Hematopoietic multipotent progenitor cell treated with erythropoietin and hydrocortisone succinate and interleukin-3 and kit ligand, for 15 days (in vitro differentiated cells): ENCODE measurements at places on chromosomes 3 and 15.

DNA sequence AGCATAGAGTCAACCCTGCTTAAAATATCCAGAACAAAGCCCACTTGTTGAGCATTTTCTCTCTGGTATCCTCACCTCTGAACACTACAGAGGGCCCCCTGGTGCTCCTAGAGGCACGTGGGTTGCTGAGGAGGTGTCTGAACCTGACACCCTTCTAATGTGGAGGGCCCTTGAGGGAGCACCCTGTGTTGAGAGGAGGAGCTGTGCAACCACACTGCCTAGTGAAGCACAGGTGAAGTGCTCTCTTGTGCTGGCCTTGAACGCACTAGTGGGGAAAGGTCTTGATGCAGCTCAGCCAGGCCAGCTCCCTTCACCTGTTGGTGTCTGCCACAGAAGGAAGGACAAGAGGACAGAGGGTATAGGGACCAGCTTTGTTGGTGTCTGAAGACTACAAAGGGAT is 51.9 kb downstream of the CCK start:
- DNase-seq: no peak

DNA sequence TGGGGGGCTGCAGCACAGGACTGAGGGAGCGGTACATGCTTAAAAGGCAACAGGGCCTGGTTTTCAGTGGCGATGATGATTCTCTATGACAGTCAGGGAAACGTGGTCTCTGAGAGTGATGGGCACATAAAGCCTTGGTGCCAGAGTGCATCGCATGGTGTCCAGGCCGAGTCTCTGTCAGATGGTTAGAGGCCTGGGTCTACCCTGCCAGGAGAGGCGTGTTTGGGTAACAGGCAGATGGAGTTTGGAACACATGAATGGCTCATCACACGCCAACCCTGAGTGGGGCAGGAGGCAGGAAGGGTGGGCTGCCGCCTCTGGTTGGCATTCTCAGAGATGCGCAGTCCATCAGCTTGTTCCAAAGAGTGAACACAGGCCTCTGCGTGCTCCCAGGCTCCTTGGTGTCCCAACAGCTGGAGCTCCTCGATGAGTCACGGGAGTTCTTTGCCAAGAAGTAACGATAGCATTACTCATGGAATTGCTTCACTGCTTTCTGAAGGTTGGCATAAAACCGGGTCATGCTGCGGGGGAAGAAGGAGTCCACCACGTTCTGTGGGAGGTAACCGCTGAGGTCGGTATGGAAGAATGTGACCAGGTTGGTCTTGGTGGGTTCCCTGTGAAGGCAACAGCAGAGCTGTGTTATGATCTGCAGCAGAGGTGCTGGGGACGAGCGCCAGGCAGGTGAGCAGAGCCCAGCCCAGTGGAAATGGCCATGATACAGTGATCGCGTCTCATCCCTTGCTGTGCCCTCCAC is 11.0 kb downstream of the STARD5 start:
- no peak for DNase-seq

DNA sequence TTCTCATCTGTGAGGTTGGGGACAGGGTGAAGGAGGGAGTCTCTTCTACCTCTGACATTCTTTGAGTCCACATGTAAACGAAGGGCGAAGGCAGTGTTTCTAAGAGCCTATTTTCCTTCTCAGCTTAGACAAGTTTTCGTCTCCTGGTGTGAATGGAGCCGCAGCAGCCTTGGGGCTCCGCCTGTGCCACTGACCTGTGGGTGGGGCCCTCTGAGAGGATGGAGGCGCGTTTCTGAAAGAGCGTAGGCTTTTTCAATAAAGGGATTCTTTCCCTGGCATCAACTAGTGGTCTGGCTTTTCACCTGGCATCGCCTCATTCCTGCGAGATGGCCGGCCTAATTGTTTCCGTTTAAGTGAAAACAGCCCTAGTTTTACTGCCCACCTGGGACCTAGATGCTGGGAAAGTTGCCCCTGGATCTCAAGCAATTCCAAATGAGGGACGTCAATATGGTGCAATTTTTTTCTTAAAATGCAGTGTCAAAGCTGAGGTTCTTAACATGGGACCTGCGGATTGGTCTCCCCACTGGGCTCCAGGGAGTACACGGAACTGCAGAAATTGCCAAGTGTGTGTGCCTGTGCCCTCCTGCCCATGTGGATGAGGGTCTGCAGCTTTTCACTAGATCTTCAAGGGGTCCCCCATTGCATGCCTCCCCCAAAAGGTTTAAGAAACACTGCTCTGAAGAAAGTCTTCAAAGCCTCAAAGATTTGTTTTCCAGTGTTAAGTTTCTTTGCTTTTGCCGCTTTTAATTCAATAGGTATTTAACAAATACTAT is 958 bp downstream of the GLDN start:
- no peak for DNase-seq

- DNase-seq: no peak
Observed at GRCh38 chr3:28326458-28326926, 22.0 kb upstream of the ZCWPW2 start.

- no peak for DNase-seq
Observed at GRCh38 chr3:64161481-64161952, 63.7 kb downstream of the PRICKLE2 start.

GRCh38 chr3:135328036-135328435 is 533.0 kb downstream of the EPHB1 start:
- DNase-seq: no peak

DNA sequence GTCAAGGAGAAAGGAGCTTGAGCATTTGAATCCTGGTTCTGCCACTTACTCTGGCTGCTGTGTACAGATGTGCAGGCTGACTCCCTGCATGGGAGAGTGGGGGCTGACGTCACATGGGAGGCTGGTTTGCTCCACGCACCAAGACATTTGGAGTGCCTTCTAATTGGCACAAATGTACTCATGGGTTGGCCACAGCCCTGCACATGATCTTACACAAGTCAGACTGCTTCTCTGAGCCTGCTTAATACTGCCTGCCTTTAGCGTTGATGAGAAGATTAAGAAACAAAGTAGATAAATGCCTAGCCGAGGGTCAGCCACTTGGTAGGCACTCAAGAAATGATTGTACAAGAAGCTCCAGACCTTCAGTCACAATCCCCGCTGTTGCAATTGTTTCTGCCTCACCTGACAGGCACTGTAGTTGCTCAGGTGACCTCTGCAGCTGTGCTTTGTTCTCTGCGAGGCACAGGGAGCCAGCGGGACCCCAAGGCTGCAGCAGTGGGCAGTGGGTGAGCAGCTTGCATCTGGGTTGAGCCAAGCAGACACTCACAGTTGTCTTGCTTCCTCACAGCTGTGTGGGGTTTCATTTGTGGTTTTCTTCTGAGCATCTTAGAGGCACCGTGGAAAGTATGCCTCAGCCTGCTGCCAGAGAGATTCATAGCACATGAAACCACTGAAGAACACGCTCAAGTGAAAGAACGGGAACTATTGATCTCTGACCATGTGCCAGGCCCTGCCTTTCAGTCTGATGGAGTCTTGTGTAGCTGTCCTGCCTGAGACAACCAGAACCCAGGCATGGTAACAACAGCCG is 33.1 kb downstream of the GRK7 start:
- peak; percentile 12 for DNase-seq

DNA sequence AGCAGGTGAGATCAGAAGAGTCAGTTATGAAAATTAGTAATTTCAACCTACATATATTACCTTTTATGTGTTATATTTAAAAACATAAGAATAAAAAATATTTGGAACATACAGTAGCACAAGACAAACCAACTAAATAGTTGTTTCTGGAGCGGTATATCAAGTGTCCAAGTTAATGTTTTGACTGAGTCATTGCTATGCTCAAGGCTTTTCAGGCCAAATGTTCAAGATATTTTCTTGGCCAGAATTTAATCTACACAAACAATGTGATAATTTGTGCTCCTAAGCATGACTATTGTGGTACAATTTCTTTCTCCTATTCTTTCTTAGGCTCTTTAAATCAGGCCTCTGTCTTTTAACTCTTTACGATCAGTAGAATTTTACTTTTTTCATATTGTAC is 412.4 kb downstream of the RAP2B start:
- no peak for DNase-seq

DNA sequence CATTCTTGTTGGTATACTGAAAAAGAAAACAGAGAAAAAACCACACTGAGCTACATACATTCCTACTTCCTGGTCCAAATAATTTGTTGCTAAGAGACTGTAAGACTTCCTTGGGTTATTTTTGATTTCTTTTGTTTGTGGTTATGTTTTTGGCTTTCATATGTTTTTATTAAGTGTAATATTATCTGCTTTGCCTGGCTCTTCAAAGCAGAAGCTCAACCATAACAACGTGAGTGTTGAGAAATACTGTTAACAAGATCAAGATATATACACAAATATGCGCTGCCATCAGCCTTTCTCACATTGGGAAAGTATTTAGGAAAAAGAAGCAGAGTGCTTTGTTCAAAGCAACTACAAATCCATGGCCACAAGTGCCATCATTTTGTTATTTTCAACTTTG is 556.2 kb upstream of the CBLB start:
- no peak for DNase-seq

DNA sequence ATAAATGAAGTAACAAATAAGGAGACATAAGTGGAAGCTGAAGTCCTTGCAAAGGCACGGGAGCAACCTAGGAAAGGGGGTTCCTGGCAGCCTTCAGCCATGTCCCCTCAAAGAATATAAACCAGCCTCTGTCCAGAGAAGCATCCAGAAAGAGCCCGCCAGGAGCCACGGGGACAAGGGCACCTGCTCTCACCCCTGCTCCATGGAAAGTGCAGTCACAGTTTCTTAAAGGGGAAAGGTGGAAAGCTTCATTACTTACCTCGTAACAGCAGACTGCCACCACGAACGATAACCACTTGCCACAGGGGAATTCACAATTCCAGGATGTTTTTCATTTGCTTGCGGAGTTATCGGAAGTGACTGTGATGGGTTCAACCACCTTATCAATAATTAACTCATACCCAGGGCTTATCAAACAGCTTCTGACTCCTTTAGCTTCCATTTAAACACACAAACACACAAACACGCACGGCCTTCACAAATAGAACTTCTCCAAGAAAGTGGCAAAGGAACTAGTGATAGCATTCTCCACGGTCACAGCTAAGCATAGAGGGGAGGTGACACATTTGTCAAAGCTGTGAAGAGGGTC is 134.2 kb upstream of the IGF1R start:
- DNase-seq: no peak

DNA sequence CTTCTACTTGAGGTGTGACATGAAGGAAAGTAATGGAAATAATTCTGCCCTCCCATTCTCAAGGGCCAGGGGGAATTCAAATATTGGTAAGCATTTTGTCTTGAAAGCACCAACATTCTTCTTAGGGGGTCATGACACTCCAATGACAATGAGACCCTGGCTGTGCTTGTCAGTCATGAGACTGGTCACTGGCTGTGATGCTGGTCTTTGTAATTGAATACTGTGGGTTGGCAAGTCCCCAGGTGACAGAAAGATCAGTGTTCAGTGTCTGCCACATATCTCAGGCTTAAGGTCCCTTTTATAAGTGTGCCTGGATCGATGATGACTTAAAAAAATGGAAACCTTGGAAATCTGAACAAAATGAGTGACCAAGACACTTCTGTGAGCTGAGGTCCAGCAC is 151.4 kb downstream of the SNRPN start:
- DNase-seq: no peak

DNA sequence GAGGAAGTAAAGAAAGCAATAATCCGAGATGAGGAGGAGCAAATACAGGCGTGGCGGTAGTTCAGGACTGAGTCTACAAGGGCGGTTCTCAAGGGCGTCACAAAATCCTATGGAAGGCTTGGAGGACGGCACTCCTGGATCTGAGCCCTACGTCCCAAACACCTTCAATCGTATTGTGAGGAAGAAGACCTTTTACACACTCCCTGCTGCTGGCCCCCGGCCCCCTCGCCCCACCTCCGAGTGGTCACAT is 747 bp downstream of the PLD1 start:
- no peak for DNase-seq

- no peak for DNase-seq
Observed at GRCh38 chr15:34514251-34514670, 69.2 kb downstream of the GOLGA8B start.

DNA sequence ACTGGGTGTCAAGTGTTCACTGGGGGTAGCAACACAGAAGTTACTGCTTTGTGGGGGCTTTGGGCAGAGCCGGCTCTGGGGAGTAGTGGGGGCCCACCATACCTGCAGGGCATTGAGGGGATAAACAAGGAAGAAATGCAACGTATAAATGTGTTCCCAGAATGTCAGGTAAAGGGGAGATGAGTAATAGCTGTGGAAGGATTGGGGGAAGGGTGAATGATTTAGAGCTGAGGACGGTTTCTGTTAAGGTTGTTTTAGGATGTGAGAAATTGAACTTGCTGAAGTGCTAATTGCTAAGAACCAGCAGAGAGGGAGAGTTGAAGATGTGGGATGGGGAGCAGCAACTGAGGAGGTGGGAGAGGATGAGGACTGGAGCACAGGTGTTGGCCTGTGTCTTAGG is 10.7 kb downstream of the SCG5 start:
- no peak for DNase-seq

- DNase-seq: no peak
Observed at GRCh38 chr3:107669669-107670068, 146.9 kb downstream of the BBX start.

GRCh38 chr3:54003136-54003535 is 111.5 kb upstream of the SELENOK start:
- no peak for DNase-seq

- DNase-seq: no peak
Observed at GRCh38 chr3:10339376-10339955, 18.6 kb upstream of the SEC13 start.

DNA sequence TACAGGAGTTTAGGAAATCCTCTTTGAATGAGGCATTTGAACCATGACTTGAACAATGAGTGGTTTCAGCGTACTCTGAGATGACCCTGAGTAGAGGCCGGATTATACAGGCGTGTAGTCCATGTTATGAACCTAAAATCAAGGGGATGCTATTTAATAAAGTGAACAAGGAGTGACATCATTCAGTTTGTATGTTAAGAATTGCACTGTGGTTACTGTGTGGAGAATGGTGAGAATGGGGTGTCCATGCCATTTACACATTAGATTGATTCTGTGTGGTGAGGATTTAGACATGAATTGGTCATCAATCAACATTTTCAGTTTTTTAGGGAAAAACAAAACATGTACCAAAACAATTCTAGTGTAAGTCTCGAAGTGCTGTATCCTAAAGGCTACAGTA is 65.8 kb downstream of the TPRG1 start:
- DNase-seq: no peak

DNA sequence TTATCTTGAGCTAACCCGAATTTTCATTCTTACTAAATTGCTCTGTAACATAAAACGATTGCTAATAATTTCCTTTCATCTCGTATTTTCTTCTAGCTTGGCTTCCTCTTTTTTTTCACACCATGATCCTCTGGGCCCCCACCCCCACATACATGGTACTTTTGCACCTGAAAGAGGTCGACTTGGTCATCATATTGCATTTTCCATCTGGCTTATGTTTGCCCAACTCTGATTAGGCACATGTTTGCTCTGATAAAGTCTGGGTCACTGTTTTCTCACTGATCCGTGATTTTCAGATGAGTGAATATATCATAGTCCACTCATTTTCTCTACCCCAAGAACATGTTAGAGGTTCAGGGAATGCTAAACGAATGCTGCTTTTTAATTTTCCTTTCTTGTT is 49.5 kb downstream of the ARRDC4 start:
- DNase-seq: no peak

GRCh38 chr15:41937568-41937923 is 34.8 kb downstream of the EHD4 start:
- DNase-seq: no peak
